ENCODE measurements at places on chromosomes 2 and 18.
A peak's percentile ranks its signal among the peaks of the same experiment; 100 is the strongest.

DNA sequence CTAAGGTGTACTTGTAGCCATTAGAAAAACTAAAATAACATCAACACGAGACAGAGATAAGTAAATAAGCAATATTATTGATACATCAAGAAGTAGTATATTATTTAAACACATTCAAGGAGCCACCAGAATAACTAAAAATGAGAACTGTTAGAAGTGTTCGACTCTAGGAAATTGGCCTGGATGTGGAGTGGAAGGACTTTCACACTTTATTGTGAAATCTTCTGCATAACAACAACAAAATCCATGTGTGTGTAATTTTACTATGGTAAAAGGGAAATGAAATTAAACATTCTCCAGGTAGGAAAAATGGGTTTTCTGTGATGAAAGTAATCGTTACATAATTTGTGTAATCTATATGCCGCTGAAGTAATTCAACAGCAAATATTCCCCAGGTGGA lies 96.3 kb upstream of the RNF152 start:
- no peak for DNase-seq

- no peak for DNase-seq
Observed at GRCh38 chr18:27772081-27772480, 404.8 kb downstream of the CDH2 start.

DNA sequence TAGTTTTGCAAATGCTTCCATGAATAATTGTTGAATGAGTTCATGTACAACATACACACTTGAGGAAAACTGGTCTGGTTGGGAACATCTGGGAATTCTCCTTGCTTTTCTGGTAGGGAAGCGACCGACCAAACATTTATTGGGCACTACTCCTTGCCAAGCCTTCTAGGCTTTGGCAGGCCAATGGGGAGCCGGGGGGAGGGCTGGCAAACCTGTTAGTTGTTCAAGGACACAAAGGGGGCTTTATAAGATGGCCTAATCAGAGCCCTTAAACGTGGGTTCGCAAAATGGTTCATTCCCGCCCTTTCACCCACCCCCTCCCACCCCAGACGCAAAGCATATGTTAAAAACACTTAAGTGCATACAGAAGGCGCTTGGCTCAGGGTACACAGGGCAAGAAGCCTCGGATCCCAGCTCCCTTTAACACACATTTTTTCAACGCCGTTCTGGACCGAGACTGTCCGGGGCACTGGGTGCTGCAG lies 844 bp upstream of the VSNL1 start:
- DNase-seq = no peak

- DNase-seq = no peak
Observed at GRCh38 chr2:24871852-24872333, 48.1 kb downstream of the ADCY3 start.

- no peak for DNase-seq
Observed at GRCh38 chr2:96856776-96857666, 795 bp downstream of the ANKRD39 start.

DNA sequence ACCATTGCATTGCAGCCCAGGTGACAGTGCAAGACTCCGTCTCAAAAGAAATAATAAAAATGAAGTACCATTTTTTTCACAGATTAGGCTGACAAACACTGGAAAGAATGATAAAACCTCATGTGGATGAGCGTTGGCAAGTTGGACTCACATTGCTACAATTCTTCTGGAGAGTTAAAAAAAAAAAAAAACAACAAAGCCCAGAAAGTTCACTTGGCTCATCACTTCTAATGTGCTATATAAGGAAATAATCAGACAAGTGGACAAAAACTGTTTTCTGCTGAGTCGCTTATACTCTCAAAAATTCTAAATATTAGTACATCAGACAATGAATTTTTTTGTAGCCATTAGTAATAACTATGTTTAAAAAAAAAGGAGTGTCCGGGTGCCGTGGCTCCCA lies 38.4 kb downstream of the PKP4 start:
- DNase-seq = no peak

GRCh38 chr18:45974088-45974536 lies 7.0 kb upstream of the EPG5 start:
- DNase-seq = peak; percentile 85

DNA sequence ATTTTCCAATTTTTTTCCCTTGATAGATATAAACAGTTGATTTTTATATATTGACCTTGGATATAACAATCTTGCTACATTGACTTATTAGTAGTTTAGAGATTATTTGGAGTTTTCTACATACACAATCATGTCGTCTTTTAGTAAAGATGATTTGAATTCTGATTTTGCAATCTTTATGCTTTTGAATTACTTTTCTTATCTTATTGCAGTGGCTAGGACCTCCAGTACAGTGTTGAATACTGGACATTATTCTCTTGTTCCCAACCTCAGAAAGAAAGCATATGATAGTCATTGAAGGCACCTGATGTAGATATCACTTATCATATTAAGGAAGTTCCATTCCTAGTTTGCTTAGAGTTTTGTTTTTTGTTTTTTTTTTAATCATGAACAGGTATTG lies 90.2 kb downstream of the RAB3GAP1 start:
- DNase-seq = no peak

GRCh38 chr2:10787176-10787968 lies 25.2 kb downstream of the PDIA6 start:
- DNase-seq = no peak

DNA sequence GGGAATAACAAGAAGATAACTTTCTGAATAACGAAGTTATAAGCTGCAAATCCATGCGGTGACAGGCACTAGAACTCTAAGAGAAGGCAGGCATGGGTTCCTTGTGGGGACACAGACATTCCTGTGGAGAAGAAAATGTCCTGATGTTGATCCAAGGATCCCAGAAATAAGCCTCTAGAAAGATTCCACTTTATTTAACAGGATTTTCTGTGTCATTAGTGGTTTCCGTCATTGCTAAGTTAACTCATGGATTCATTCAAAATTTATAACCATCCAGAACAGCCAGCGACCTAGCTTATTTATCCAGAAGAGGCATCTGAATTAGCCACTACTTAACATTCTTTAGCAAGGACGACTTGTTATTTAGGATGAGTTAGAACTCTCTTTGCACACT lies 10.0 kb upstream of the CD302 start:
- DNase-seq = no peak

DNA sequence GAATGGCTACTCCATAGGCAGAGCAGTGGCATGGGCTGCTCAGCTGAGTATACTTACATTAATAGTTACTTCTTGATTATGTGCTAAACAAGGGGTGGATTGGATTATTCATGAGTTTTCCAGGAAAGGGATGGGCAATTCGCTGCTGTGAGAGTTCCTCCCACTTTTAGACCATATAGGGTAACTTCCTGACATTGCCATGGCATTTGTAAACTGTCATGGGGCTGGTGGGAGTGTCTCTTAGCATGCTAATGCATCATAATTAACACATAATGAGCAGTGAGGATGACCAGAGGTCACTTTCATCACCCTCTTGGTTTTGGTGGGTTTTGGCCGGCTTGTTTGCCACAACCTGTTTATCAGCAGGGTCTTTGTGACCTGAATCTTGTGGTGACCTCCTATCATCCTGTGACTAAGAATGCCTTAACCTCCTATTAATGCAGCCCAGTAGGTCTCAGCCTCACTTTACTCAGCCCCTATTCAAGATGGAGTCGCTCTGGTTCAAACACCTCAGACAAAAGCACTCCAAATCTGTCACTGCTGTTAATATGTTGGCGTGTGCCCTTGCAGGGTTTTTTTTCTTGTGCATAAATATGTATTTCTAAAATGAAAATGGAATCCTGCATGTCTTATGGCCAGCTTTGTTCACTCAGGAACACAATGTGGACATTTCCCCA lies 56.0 kb downstream of the CYBRD1 start:
- no peak for DNase-seq

DNA sequence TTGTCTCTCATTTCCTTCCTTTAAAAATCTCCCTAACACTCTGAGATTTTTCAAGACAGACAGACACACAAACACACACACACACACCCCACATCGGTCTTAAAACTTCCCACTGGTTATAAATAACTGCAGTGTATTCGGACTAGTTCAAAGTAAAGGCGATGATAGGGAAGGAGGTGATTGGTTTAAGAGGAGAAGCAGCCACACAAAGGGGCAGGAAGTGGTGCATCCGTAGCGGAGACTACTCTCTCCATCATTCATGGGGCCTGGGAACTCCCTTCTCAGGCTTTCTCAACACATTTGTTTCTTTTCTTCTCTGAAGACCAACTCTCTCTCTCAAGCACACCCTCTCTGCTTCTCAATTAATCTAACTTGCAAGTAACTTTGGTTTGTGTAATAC lies 149.1 kb upstream of the DPP10 start:
- DNase-seq = no peak

GRCh38 chr2:60410456-60411146 lies 142.9 kb downstream of the BCL11A start:
- DNase-seq = no peak

GRCh38 chr2:99537910-99538485 lies 48.2 kb upstream of the REV1 start:
- no peak for DNase-seq

GRCh38 chr2:9302755-9303154 lies 96.1 kb downstream of the ASAP2 start:
- DNase-seq = no peak

DNA sequence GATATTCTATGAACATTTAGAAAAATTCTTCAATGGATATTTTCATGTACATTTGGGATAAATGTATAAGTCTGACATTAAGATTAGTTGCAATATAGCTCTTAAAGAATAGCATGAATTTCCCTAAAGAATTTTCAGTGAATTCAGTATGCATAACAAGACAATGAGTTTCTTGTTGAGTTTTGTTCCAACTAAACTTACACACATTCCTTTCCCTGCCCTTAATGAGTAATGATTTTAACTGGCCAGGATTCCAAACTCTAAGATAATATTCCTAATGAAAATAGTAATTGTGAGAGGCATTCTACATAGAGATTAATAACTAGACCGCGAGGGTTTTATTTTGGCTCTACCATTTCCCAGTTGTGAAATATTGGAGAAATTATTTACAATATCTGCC lies 390.3 kb upstream of the GALNT5 start:
- no peak for DNase-seq

GRCh38 chr18:58276789-58277739 lies 233.0 kb downstream of the NEDD4L start:
- no peak for DNase-seq

DNA sequence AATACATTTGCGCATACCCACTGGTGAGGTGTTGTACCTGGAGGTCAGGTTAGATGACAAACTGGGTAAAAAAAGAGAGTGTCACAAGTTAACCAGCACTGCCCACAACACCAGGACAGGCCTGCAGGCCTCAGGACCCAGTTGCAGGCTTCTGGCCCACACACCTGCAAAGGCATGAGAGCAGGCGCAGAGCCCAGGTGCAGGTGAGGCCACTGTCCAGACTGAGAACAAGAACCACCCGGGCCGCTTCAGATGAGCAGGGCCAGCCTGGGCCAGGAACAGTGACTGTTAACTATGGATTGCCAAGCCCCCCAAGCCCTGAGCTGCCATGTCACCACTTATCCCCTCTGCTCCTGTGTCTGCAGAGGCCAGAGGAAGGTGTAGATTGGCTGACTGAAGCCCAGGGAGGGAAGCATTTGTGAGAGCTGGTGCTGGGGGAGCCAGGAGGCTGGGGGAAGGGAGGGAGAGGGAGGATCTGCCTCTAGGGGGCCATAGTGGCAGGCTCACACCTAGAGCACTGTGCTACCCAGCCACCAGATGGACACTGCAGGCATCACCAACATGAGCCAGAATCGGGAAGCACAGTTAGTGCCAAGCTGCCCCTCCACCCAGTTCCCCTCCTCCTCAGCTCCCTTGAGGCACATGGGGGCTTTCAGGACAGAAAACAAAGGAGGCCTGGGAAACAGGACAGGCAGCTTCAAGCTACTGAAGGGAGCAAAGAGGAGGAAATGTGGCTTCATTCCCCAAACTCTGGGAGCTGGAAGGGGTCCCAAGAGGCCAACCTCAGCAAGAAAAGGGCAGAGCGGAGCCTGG lies 35.4 kb downstream of the SFXN5 start:
- peak; percentile 22 for DNase-seq

DNA sequence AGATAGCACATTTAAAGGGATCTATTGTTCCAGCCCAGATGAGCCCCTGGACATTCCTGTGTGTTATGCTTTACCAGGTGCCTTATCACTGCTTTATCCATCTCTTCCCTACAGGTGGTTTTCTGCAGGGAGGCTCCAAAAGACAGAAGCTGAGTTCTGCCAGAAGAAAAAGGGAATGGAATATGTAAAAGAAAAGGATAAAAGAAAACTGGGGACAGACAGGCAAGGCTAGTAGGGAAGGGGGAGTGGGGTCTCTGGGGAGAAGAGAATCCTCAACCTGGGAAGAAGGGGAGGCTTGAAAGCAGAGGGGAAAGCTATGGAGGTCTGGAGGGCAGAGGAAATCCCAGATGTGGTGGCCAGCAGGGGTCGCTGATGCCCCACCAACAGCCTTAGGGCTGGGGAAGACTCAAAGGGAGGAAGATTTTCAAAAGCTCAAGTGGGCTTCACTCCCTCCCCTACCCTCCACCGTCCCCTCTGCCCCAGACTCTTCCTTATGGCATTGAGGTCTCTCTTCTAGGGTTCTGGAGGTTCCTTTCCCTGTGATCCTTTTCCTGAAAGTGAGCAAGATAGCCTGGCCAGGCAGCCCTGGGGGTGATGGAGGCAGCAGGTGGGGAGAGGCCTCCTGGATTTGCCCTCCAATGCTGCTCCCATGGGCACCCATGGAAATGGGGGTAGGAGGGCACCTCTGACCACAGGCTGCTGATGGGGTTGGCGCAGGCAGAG lies 178.1 kb upstream of the PKDCC start:
- DNase-seq = peak; percentile 54

- DNase-seq = no peak
Observed at GRCh38 chr2:183614799-183615435, 490.7 kb downstream of the NUP35 start.

DNA sequence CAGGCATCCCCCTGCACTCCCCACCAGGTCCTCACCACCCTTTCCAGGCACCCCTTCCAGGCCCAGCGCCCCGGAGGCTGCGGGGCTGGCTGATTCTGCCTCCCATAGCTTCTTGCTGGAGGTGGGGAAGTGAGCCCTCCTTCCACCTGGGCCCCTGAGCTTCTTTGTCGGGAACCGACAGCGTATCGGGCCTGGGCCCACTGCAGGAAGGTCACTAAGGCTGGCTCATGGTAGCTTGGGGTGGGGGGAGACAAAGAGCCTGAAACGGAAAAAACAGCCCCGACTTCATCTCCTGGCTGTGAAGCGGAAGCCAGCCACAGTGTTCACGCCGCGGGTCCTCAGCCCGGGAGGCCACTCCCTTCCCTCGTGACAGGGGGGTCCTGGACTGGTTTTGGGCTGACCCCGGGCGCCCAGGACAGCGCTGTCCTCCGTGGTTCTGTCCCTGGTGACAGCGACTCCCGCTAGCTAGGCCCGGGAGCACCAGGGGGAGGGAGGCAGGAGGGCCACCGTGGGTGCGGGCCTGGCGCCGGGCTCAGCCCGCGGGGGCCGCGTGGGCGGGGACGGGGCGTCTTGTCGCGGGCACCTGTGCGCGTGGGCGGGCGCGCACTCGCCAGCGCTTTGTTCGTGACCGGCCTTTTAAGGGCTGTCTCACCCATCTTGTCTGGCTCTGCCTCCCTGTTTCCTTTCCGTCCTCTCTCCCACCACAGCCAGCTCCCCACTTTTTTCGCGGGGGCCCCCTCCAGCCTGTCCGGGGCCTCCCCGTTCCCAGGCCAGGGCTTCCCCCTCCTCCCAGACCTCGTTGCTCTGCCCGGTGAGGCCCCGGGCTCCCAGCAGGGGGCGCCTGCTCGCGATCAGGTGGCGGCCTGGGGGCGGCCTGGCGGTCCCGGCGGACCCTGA lies 64.9 kb downstream of the DNMT3A start:
- peak; percentile 63 for DNase-seq

- DNase-seq = no peak
Observed at GRCh38 chr2:181954538-181954883, 31.1 kb upstream of the PPP1R1C start.

GRCh38 chr18:3712491-3712890 lies 262.5 kb downstream of the TGIF1 start:
- no peak for DNase-seq

GRCh38 chr2:63049970-63050333 lies 678 bp upstream of the OTX1 start:
- DNase-seq = no peak
